ENCODE measurements at places on chromosomes 16 and 17. TPM values are rescaled to one million over a fixed set of nuclear protein-coding genes. Genes with fewer than 3 reads are reported as not detected.
A peak's percentile ranks its signal among the peaks of the same experiment; 100 is the strongest.

GRCh38 chr17:29131814-29132682 lies 48.1 kb downstream of the MYO18A start:
- DNase-seq, result no peak

DNA sequence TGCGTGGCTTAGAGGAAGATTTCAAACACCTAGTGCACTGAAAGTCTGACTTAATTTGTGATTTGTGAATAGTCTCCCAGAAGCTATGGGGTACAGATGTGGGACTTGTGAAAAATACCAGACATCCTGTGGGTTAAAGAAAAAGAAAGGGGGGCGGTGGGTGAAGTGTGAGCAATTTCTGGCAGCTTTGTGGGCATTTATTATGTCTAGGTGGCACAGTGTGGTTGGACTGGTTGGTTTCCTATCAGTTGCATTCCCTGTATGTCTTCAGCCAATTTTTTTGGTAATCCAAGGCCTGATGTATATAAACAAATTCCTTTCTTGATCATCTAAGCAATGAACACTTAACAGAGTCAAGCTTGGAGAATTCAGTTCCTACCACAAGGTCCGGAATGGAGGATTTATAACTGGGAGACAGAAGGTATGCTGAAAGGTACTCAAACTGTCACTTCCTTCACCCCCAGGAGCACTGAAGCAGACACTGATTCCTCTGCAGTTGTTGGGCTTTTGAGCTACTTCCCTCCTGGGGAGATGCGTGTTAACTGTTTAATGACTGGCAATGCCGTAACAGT lies 211.6 kb downstream of the WWOX start:
- DNase-seq, result no peak

DNA sequence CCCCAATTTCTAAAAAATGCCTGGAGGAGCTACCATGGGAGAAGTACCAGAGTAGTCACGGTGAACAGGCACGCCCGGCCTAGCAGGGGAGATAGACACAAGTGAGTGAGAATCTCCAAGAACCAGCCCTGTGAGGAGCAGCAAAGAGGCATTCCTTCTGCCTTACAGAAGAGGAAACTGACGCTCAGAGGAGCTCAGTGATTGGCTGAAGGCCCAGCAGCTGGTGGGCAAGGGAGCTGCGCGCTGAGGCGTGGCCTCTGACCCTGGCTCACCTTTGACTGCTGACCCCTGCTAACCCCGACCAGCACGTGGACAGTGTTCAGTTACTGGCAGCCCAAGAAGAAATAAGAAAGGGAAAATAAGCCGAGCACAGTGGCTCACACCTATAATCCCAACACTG lies 1.8 kb downstream of the C16orf96 start:
- DNase-seq, result no peak

- no peak for DNase-seq
Measured at GRCh38 chr16:70393662-70394061, 45.2 kb downstream of the ST3GAL2 start.

DNA sequence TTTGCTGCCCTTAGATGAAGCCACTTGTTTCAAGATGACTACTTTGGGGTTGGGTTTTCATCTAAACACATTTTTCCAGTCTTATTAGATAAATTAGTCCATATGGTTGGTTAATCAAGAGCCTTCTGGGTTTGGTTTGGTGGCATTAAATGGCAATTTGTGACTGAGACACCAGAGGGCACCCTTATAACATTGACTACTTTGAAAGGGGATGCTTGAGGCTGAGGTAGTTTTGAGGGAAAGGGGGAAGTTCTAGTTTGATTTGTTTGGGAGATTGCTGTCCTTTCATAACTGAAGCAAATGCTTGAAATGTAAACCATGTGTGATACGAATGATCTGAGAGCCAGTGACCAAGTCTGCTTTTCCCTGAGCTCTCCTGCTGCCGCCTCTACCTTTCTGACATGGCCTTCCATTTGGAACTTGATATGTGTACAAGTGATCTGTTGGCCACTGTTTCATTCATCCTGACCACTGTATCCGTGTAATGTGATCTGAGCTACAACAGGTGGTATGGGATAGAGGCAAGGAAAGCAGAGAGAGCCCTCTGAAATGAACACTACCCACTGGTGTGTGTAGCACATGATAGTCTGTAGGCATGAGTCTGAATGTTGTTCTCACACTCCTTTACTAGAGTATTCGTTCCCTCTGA lies 5.8 kb upstream of the RARA start:
- DNase-seq, result no peak

DNA sequence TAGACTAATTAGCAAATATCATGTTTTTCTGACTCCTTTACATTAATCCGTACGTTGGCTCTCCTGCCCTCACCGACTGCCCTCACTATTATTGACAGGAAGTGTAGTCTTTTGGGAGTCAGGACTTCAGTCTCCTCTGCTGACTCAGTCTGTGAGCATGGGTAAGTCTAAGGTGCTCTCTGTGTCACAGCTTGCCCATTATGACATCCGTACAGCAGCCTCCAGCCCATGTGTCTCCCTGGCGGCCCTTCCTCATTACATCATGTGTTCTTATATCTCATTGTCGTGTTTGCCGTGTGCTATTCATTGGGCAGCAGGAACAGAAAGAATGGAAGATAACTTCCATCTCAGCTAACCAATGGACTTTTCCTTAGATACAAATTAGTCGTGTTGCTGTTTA lies 77.5 kb downstream of the MRTFB start:
- no peak for DNase-seq

DNA sequence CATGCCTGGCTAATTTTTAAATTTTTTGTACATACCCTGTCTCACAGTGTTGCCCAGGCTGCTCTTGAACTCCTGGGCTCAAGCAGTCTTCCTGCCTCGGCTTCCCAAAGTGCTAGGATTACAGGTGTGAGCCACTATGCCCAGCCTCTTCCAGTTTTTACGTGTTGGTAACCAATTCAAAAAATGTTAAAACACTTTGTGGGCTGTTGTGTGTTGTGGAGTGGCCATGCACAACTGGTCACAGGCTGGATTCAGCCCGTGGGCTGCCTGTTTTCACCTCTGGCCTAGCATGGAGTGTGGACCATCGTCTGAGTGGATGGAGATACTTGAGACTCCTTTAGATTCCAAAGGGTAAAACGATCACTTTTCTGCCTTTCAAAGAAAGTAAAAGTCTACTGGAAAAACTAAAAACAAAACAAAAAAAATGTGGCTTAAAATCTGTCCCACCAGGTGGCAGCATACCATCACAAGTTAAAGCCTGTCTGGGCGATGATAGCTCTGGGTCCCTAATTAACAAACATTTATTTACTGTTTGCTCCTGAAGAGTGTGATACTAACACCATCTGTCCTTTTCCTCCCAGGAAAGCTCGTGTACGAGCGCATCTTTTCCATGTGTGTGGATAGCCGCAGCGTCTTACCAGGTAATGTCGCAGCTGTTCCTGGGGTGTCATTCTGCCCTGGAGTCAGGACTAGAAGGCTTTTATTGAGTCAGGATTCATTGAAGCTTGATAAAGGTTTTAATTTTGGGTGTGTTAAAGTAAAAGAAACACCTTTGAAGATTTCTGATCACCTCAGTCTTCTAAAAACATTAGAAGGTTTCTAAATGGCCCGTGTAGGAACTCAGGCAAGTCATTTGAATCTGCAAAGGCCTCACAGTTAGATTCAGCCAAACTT lies 45.8 kb downstream of the VPS35L start:
- no peak for DNase-seq

GRCh38 chr16:84293406-84293805 lies 1.3 kb upstream of the WFDC1 start:
- no peak for DNase-seq

DNA sequence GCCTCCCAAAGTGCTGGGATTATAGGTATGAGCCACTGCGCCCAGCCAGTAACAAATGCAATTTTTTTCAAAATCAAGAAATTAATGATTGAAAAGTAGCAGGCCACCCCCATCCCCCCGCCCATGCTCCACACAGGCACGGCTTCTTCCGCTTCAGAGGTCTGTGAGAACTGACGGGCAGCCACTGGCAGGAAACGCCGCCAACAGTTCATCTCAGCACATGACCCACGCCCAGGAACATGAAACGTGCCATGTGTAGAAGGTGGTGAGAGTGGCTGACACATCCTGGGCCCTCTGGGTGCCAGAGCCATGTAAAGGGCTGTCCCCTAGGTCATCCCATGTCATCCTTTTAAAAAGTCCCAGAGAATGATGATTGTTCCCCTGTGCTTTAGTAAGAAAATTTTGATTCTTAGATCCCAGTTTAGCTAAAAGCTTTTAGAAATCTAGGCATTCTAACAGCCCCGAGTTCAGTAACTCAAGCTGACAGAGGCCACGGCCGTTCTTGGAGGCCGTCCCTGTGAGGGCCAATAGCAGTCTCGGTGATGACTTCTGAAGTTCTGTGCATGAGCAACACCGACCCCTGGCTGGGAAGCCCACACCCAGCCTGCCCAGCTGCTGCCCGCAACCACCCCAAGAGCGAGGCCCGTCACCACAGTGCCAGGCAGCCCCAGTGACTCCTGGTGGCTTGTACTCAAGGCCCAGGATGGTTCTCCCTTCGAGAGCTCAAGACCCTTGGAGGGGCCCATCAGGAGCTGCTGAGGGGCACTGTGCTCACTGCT lies 52.1 kb downstream of the KLHDC4 start:
- DNase-seq, result no peak

GRCh38 chr16:17612336-17612735 lies 141.6 kb upstream of the XYLT1 start:
- no peak for DNase-seq

GRCh38 chr17:76416899-76417298 lies 32.5 kb downstream of the SPHK1 start:
- DNase-seq, result no peak

DNA sequence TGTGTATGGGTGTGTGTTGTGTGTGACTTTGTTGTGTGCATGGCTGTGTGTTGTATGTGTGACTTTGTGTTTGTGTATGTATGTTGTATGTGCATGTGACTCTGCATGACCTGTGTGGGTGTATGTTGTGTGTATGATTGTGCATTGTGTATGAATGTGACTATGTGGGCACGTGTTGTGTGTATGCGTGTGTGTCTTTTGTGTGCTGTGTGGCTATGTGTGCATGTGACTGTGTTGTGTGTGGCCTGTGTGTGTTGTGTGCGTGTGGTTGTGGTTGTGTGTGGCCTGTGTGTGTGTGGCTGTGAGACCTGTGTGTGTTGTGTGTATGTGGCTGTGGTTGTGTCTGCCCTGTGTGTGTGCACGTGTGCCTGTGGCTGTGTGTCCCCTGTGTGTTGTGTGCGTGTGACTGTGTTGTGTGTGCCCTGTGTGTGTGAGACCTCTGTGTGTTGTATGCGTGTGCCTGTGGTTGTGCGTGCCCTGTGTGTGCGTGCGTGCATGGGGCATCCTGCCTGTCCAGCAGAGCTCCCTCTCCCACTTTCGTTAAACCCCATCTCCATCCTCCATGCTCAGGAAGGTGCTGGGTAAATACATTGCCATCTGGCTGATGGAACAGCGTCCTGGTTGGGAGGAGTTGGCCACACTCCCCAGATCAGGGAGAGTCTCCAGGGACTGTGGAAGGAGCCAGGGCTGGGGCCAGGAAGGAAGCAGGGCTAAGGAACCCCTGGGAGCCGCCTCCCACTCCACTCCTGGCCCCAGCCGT lies 90.1 kb upstream of the GSE1 start:
- DNase-seq, result no peak

DNA sequence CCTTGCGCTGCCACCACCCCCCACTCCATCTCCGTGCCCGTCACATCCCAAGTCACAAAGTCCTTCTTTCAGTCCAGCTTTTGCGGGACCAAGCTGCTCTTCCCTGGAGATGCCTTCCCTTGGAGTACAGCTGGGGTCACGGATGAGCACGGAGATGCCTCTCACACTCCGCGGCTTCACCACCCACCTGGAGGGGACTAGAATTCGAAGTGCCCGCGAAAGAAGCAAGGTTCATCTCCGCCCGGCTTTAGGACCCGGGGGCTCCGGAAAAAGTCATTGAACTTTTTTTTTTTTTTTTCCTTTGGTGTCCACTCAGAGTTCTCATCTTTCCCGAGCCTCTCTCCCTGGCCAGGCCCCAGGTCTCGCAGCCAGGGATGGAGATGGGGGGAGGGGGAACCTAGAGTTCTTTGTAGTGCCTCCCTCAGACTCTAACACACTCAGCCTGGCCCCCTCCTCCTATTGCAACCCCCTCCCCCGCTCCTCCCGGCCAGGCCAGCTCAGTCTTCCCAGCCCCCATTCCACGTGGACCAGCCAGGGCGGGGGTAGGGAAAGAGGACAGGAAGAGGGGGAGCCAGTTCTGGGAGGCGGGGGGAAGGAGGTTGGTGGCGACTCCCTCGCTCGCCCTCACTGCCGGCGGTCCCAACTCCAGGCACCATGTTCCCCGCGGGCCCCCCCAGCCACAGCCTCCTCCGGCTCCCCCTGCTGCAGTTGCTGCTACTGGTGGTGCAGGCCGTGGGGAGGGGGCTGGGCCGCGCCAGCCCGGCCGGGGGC lies at the start of gene FKBP10:
Gene FKBP10 (plus strand): TSS at position 624 of the 771 bp plus-strand sequence. CDS start 31 bp downstream, at position 655.
- peak; percentile 91 for DNase-seq

- no peak for DNase-seq
Measured at GRCh38 chr17:43018008-43018853, 4.0 kb downstream of the VAT1 start.

GRCh38 chr16:85924675-85925074 lies 25.7 kb downstream of the IRF8 start:
- no peak for DNase-seq

DNA sequence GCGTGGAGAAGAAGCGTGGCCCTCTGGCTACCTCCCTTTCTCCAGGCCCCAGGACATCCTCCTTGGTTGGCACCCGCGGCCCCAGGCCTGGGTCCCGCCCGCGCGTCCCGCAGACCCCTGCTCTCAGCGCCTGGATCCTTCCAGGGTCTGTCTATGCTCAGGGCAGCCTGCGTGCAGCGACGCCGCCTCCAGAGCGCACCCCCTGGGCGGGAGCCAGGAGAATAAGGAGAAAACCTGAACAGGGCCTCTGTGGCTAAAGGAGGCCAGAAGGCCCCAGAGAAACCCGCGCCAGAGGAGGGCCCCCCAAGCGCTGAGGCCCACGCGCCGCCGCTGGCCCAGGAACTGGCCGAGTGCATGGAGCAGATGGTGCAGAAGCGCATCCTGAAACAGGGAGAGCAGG lies 40.4 kb upstream of the DNAJA2 start:
- no peak for DNase-seq

The CDRT15L2 gene
- total RNA-seq, result not detected

The MYADML2 gene
- not detected for total RNA-seq

The CCDC78 gene
- total RNA-seq, result not detected

The HID1 gene
- 2.9 TPM for total RNA-seq

The SRCIN1 gene
- total RNA-seq, result 20.2 TPM

The FBXW10 gene
- not detected for total RNA-seq

The CTRB2 gene
- not detected for total RNA-seq
